Right lobe of liver (tissue), 6 donors: ENCODE measurements at places on chromosomes 5 and 9.
A peak's percentile ranks its signal among the peaks of the same experiment; 100 is the strongest.

DNA sequence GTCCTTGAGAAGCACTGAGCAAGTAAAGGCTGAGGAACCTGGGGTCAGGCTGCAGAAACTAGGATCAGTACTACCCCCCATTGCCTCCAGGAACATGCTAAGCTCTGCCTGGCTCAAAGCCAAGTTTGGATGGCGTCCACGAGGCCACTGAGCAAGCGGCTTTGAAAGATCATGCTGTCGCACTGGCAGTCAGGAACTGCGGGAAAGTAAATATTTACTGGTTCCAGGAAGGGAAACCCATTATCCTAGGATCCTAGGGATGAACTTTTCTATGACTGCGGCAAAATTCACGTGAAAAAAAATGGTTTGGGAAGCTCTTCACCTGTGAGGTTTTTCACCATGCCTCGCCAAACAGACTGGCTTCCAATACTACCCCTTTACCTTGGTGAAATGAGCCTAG lies 75.3 kb upstream of the PJA2 start:
- DNase-seq, result peak; percentile 94

- no peak for DNase-seq
These were observed 16.4 kb upstream of the C5orf58 start for GRCh38 chr5:170216257-170216864.

GRCh38 chr5:59599729-59600128 lies 293.8 kb downstream of the PDE4D start:
- DNase-seq, result no peak

DNA sequence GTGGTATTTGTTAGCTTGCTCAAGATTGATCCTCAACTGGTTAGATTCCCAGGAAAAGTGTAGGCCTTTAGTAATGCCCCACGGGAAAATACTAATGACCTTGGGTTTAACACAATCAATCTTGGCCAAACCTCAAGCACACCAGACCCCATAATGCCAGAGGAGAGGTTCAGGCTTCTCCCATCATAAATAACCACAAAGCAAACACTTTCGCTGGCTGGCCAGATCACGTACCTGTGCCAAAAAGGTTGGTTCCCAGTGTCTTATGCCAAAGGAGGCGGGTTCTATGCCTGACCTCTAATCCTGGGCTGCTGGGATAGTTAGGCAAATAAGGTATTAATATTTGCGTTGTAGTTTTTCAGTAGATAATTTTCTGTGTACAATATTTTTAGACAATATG lies 379.2 kb upstream of the CDH18 start:
- peak; percentile 27 for DNase-seq

DNA sequence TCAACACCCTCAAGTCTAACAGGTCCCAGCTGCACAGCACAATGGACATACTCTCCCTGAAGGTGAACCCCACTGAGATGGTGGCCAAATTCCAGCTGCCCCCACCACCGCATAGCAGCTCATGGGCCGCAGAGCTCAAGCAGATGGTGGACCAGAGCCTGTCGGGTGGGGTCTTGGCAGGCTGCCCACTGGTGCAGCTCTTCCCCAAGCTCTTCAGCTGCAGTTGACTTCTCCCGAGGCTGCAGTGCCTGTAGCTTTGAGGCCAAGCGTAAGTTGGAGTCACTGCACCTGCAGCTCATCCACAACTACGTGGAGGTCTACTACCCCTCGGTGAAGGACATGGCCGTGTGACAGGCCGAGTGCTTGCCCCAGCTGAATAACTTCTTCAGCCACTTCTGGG lies 56.6 kb upstream of the SPTLC1 start:
- no peak for DNase-seq

- no peak for DNase-seq
These were observed 577.7 kb downstream of the EBF1 start for GRCh38 chr5:158521995-158522394.

DNA sequence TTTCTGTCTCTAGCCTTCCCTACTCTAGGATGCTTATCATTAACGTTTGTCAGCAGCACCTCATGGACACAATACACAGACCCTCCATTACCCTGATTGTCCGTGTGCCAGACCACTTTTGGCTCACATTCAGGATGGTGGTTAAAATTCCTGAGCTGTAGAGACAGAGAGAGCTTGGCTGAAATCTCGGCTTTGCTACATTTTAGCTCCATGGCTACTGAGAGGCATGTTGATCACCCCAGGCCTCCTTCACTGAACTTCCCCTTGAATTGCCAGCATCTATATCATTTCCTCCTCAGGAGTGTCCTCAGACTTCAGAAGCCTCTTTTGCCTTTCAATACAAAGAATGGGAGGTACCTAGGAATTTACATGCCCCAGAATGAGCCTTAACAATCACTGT lies 104.7 kb upstream of the ISL1 start:
- no peak for DNase-seq

GRCh38 chr5:111743988-111744387 lies 13.0 kb downstream of the NREP start:
- no peak for DNase-seq

- no peak for DNase-seq
These were observed 15.9 kb upstream of the CDKN2AIPNL start for GRCh38 chr5:134427540-134428041.

DNA sequence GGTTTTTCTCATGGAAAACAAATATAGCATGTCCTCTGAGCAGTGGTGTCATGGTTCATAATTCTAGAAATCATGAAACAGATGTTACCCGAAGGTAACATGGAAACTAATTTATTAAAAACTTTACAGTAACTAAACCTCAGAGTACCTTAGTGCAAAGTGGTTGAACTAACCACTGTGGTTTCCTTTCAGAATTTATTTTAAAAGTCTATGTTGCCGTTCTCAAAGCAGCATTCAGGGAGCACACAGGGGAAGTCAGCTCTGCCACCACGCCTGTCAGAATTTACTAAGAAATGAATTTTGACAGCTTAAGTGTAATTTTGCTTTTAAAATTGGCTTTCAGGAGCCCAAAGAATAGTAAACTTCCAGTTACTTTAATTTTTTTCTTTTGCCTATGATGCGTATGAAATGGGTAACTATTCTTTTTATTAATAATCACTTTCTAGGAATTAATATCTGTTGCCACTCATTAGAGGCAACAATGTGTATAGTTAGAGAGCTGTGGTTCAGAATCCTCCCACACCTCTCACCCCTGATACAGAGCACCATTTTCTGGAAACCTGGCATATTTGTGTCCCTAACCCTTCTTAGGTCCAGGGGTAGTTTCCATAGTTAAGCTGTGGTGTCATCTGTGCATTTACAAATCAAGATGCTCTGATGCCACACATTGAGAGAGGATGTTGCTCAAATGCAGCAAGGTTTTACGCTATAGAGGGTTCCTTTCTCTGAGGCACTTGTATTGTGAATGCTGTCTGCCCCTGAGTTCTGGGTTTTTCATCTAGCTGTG lies 202.6 kb downstream of the ZSWIM6 start:
- DNase-seq, result no peak

DNA sequence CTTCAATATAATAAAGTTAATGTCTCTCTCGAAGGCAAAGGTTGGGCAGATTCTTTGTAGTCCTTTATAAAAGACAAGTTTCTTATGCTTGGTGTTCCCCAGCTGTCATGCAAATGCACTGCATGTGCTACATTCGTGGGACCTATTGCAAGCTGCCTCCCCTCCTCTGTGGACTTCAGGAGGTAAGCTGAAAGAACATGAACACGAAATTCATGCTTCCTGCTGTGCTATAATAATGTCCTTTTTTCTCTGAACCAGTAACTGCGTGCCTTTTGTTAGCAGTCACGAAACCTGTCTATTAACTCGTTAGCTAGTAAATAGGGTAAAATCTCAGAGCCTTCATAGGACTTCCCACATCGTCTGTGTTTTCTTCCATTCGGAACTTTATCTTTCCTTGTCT lies 363.5 kb downstream of the CDH9 start:
- no peak for DNase-seq

GRCh38 chr9:132879457-132880323 lies 992 bp downstream of the SPACA9 start:
- no peak for DNase-seq

GRCh38 chr5:103216697-103217096 lies 41.9 kb upstream of the MACIR start:
- no peak for DNase-seq

DNA sequence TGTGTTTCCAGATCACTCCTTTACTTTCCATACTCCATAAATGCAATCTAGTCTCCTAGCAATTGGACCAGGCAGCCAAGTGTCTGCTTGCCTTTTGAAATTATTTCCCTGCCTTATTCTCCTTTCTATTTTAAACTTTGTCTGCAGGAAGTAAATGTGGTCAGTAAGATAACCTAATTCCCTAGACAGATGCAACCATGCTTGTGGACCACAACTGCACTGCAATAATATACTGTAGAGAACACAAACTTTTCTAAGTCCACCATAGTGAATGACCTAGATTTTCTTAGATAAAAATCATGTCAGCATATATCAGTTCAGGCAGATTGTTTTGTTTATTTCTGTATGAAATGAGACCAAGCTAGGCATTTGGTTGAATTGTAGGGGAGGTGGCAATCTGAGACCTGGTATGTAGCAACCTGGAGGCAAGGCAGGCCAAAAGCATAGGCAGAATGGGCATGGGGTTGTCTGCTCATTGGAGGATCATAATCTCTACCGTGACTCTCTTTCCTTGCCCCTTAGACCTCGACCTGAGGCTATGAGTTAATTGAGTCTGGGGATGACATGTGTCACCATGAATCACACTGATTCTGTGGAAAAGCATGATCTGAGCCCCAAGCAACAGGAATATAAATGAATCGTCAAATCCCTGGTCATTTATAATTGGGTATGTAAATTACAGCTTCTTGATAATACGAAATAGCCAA lies 20.7 kb downstream of the ACTL7B start:
- DNase-seq, result no peak

DNA sequence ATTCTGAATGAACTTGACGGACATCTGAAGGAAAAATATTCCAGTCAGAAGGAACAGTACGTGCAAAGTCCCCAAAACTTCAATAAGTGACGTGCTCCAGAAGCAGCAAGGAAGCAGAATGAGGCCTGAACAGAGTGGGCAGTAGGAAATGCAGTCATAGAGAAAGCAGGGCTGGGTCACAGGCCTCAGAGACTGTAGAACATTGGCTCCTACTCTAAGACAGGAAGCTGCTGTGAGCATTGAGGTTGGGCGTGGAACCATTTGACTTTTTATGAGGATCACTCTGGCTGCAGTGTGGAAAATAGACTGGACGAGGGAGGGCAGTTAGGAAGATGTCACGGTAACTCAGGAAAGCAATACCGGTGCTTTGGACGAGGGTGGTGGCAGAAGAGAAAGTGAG lies 64.0 kb downstream of the DOCK8 start:
- no peak for DNase-seq

GRCh38 chr5:137280656-137281055 lies 218.5 kb downstream of the SPOCK1 start:
- no peak for DNase-seq

- no peak for DNase-seq
These were observed 193.7 kb downstream of the CYLC2 start for GRCh38 chr9:103188781-103189350.

DNA sequence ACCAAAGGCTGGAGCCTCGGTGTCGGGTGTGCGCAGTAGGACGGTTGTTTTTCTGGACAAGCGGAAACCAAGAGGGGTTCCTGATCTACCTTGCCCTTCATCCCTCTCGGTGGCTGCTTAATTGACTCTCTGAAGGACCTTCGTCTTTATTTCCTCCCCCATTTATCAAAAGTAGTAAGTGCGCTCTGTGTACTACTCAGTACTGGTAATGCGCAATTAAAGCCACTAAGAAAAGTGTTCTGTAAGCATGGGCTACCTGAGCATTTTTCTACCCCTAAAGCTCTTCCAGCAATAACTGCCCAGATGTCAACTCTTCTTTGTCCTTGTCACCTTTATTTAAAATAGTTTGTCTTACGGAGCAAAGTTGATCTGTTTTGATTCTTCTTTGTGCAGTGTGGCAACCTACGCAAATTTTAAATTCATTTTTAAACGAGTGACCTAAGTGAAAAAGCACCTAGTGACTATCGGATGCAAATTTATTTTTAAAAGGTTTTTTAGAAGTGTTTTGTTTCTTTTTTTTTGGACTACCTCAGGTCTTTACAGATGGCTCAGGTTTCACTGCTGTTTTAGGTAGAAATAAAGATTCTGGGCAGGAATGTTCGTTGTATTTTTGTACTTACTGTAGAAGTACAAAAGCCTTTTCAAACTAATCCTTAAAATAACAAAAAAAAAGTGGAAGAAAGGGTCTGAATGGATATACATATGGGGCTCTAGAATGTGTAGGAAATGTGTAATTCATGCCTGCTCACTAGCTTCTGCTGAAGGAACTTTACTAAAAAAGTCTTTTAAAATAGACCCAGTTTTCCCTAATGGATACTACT lies 2.0 kb downstream of the JMY start:
- no peak for DNase-seq

- no peak for DNase-seq
These were observed 24.4 kb upstream of the ANXA6 start for GRCh38 chr5:151181818-151182523.

DNA sequence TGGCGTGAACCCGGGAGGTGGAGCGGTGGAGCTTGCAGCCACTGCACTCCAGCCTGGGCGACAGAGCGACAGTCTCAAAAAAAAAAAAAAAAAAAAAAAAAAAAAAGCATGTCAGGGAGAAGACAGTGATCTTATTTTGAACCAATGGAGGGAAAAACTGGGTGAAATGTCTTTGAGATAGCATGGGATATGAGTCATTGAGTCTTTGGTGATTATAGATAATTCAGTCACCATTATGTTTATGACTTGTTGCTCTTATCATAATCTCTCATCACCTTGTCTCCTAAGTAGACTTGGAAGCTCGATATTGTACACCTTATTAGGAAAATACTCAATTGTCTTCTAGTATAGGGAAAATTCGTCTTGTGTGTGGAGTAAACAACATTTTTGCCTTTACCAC lies 55.1 kb upstream of the KDM4C start:
- no peak for DNase-seq

GRCh38 chr5:170818232-170818631 lies 34.7 kb downstream of the GABRP start:
- no peak for DNase-seq
